ENCODE measurements at places on chromosomes 5 and 9. TPM values are rescaled to one million over a fixed set of nuclear protein-coding genes. Genes with fewer than 3 reads are reported as not detected.

Gene RNF208
- 1.7 TPM for total RNA-seq

Gene FGF1
- total RNA-seq: not detected

Gene F2RL1
- total RNA-seq: 61.7 TPM

Gene CCL28
- 4.2 TPM for total RNA-seq

Gene TRUB2
- total RNA-seq: 69.8 TPM

Gene GKAP1
- 0.74 TPM for total RNA-seq

Gene FGF10
- total RNA-seq: not detected

Gene QRFP
- not detected for total RNA-seq

Gene WDR36
- 26.4 TPM for total RNA-seq

Gene FNBP1
- total RNA-seq: 3.1 TPM

Gene ROR2
- total RNA-seq: not detected

Gene RGP1
- 18.9 TPM for total RNA-seq

Gene CDH10
- total RNA-seq: not detected

Gene NFIB
- 29.5 TPM for total RNA-seq

Gene SLC6A7
- 0.76 TPM for total RNA-seq

Gene ZNF346
- total RNA-seq: 15.9 TPM

Gene PALM2AKAP2
- total RNA-seq: not detected

Gene LRRC70
- 0.33 TPM for total RNA-seq

Gene HNRNPAB
- total RNA-seq: 212 TPM

Gene PCDHA9
- total RNA-seq: not detected

Gene MCCC2
- total RNA-seq: 55.8 TPM

Gene PCDHB16
- 0.05 TPM for total RNA-seq

Gene UBE2QL1
- not detected for total RNA-seq

Gene PDCD1LG2
- not detected for total RNA-seq

Gene PCDHA4
- total RNA-seq: not detected

Gene SPATA31C1
- total RNA-seq: not detected

Gene ANKDD1B
- total RNA-seq: 0.44 TPM

Gene LMX1B
- total RNA-seq: not detected

Gene HAVCR2
- not detected for total RNA-seq
